OCI-LY7 (cell line): ENCODE measurements at places on chromosomes 2 and 18.

GRCh38 chr18:13222856-13223281 lies 4.3 kb downstream of the LDLRAD4 start:
- DNase-seq: no peak

DNA sequence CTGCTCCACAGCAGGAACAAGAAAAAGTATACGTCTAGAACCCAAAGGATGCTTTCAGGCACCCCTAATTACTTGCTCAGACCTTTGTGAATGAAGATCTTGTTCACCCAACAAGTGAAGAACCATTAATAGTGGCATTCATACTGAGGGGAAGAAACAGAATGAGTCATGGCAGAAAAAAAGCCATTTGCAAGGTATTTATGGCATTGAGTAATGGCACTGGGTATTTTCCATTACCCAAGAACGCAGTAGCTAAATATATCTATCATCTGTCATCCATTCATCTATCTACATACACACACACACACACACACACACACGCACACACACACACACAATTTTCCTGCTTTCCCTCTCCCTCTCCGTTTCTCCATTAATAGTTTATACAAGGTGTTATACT lies 56.4 kb upstream of the XIRP2 start:
- DNase-seq: no peak

GRCh38 chr2:112679484-112679883 lies 33.7 kb downstream of the SLC20A1 start:
- DNase-seq: no peak

DNA sequence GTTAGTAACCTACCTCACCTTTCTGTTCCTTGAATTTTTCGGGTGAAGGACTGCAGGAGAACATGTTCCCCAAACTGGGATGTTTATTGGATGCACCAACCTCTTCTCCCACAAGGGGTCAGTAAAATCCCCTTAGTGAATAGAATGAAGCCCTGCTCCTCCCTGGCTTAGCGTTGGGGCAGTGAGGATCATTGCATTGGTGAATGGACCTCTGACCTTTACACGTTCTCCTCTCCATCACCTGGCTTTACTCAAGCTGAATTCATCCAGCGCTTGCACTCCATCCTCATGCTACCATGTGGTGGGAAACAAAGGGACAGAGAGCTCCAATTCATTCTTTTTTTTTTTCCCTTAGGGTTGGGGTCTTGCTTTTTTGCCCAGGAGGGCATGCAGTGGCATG lies 157.2 kb downstream of the MIB1 start:
- peak; percentile 55 for DNase-seq

GRCh38 chr18:41974796-41975201 lies 19.8 kb downstream of the PIK3C3 start:
- DNase-seq: no peak

DNA sequence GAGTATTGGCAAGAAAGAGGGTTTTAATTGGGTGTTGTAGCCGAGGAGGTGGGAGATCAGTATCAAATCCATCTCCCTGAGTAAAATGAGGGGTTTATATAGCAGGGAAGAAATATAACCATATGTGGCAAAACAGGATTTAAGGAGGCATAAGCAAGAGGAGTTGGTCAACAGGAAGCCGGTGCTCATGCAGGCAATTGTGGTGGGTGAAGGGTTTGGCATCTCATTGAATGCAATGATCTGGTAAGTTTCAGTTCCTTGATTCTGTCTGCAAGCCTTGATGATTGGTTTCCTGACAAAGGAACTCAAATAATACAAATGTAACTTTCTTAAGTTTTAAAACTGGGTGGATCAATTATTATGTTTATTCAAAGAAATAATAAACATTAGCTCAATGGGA lies 564.4 kb upstream of the LINC00305 start:
- peak; percentile 87 for DNase-seq

DNA sequence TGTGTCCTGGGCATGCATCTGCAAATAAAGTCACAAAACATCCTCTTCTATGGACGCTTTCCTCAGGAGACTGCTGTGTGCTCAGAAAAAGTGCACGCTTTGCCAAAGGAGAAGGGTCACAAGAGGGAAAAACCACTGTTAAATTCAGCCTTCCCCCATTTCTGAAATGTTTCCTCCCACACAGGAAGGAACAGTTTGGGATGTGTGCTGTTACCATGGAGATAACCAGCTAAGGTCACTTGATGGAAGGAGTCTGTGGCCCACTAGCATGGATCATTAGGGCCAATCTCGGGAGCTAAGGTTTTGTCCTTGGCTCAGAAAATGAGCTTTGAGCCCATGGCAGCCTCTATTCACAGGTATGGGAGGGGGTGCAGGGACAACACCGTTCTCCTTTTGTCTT lies 5.6 kb downstream of the KCNE4 start:
- DNase-seq: no peak

GRCh38 chr2:106061611-106062349 lies 132.3 kb downstream of the UXS1 start:
- DNase-seq: no peak

- no peak for DNase-seq
Observed at GRCh38 chr2:190603374-190603773, 45.5 kb upstream of the NAB1 start.

GRCh38 chr2:58834404-58834803 lies 593.3 kb upstream of the FANCL start:
- DNase-seq: no peak

GRCh38 chr2:206971805-206972204 lies 32.5 kb downstream of the CPO start:
- no peak for DNase-seq
